Upper lobe of left lung (tissue), 6 donors: ENCODE measurements at places on chromosomes 16 and 17. TPM values are rescaled to one million over a fixed set of nuclear protein-coding genes. Genes with fewer than 3 reads are reported as not detected.
A peak's percentile ranks its signal among the peaks of the same experiment; 100 is the strongest.

- no peak overlapping the region for H3K27ac ChIP-seq
- H3K4me1 ChIP-seq, result peaks cover 11% of the 10 kb centered on the region
- H3K36me3 ChIP-seq, result no peaks in the 10 kb centered on the region
- H3K27me3 ChIP-seq, result no peaks in the 10 kb centered on the region
- no peak overlapping the region for H3K4me3 ChIP-seq
- DNase-seq, result no peak
These were observed 22.6 kb upstream of the NF1 start for GRCh38 chr17:31072186-31072585.

The KRT33A gene
- total RNA-seq, result not detected

The SPAG7 gene
- 48.7 TPM for total RNA-seq

DNA sequence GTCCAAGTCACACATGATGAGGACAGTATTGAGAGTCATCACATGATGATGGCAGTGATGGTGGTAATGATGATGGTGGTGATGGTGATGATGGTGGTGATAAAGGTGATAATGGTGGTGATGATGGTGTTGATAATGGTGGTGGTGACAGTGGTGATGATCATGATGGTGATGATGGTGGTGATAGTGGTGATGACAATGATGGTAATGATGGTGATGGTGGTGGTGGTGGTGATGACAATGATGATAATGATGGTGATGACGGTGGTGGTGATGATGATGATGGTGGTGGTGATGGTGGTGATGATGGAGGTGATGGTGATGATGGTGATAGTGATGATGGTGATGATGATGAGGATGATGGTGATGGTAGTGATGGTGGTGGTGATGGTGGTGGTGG lies 190.2 kb upstream of the ZNF469 start:
- no peaks in the 10 kb centered on the region for H3K4me1 ChIP-seq
- H3K27me3 ChIP-seq, result no peaks in the 10 kb centered on the region
- no peak overlapping the region for H3K27ac ChIP-seq
- DNase-seq, result no peak
- H3K36me3 ChIP-seq, result no peaks in the 10 kb centered on the region

GRCh38 chr17:57946798-57947358 lies 8.3 kb downstream of the CUEDC1 start:
- peaks cover 78% of the 10 kb centered on the region for H3K4me1 ChIP-seq
- H3K36me3 ChIP-seq, result no peaks in the 10 kb centered on the region
- no peak overlapping the region for H3K4me3 ChIP-seq
- DNase-seq, result peak; percentile 77
